ENCODE measurements at places on chromosomes 2 and 18. TPM values are rescaled to one million over a fixed set of nuclear protein-coding genes. Genes with fewer than 3 reads are reported as not detected.

DNA sequence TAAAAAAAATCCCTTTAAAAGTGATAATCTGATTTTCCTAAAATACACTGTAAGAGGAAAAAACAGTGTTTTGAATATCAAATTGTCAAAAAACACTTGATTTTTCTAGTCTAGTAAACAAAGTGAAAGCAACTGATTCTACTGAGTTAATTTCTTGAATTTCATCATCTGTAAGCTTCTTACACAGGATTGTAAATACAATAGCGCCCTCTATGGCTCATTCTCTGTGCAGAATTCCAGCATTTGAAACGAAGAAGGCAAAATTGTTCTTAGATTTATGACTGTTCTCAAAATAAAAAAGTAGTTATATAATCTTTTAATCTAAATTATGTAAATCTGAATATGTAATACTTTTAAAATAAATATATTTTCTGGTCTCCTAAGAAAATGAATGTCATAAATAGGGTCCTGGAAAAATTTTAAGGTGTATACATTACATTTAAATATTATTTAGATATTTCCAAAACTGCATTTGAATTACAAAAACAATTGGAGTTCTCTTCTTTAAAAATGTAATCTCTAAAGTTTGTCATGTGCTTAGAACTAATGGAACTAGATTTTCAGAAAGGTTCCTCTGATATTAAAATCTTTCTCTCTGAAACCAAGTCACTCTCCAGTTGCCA is 176.9 kb upstream of the MC4R start:
- no peaks in the 10 kb centered on the region for H3K36me3 ChIP-seq
- no peak overlapping the region for H3K4me3 ChIP-seq
- DNase-seq: no peak
- H3K27me3 ChIP-seq: peaks cover 19% of the 10 kb centered on the region
- no peak overlapping the region for H3K27ac ChIP-seq

DNA sequence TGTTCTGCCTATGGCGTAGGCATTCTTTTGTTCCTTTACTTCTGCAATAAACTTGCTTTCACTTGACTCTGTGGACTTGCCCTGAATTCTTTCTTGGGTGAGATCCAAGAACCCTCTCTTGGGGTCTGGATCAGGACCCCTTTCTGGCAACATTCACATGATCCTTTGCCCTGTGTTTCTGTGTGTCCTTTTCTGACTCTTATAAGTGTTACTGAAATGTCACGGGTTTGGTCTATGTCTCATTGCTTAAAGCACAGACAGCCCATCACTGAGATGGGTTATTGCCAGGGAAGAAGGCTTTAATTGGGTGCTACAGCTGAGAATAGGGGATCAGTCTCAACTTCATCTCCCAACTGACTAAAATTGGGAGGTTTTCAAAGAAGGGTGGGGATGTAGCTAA is 110.9 kb upstream of the XPO1 start:
- H3K27me3 ChIP-seq: no peaks in the 10 kb centered on the region
- no peak overlapping the region for H3K27ac ChIP-seq
- no peaks in the 10 kb centered on the region for H3K36me3 ChIP-seq
- H3K4me3 ChIP-seq: no peak overlapping the region
- no peak for DNase-seq

- peaks cover 39% of the 10 kb centered on the region for H3K36me3 ChIP-seq
- H3K27me3 ChIP-seq: no peaks in the 10 kb centered on the region
- no peak overlapping the region for H3K27ac ChIP-seq
- DNase-seq: no peak
- no peak overlapping the region for H3K4me3 ChIP-seq
These were observed 75.3 kb downstream of the TSHZ1 start for GRCh38 chr18:75285876-75286275.

DNA sequence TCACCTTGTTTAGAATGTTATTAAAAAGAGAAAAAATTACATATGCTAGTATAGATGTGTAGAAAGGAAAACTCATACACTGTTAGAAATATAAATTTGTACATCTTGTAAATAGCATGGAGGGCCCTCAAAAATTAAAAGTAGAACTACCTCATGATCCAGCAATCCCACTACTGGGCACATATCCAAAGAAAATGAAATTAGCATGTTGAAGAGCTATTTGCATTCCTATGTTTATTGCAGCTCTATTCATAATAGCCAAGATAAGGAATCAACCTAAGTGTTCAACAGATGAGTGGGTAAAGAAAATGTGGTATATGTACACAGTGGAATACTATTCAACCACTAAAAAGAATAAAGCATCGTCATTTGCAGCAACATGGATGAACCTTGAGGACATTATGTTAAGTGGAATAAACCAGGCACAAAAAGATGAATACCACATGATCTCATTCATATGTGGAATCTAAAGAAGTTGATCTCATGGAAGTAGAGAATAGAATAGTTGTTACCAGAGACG is 251.5 kb upstream of the THUMPD2 start:
- H3K4me1 ChIP-seq: no peaks in the 10 kb centered on the region
- H3K27ac ChIP-seq: no peak overlapping the region
- DNase-seq: no peak
- H3K27me3 ChIP-seq: no peaks in the 10 kb centered on the region
- no peaks in the 10 kb centered on the region for H3K36me3 ChIP-seq

DNA sequence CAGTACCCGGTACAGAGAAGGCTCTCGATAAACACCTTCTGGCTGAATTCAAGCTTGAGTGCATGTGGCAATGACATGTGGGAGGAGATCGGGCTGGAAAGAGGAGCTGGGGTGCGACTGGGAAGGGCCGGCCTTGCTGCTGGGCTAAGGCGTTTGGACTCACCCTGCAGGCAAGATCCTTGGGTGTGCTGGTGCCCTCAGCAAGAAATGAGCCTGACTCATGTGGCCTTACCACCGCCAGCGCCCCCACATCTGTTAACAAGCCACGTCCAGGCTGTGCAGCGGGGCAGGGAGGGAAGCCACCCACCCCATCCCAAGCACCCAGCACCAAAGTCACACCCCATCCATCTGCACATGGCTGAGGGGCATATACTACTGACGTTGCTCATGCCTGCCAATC is 1.3 kb downstream of the HS1BP3 start:
- no peak for DNase-seq
- peaks cover 14% of the 10 kb centered on the region for H3K36me3 ChIP-seq
- H3K4me1 ChIP-seq: peaks cover 40% of the 10 kb centered on the region
- peak overlapping the region; percentile 89 for H3K4me3 ChIP-seq
- no peaks in the 10 kb centered on the region for H3K27me3 ChIP-seq
- no peak overlapping the region for H3K27ac ChIP-seq

DNA sequence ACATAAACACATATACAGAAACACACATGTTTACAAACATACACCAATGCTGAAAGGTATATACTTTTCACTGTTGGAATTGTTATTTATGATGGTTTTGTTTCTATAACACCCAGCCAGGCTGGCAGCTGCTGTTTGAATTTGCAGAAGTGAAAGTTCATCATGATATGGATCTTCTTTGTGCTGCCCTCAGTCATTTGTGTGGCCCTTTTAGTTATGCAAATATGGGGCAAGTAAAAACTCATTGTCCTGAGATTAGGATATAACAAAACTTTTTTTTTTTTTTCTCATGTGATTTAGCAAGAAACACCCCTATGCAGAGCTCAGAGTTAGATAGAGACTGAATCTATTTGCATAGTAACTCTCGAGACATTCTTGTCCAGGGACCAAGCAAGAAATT is 714.1 kb downstream of the KCNJ3 start:
- H3K36me3 ChIP-seq: no peaks in the 10 kb centered on the region
- no peak overlapping the region for H3K27ac ChIP-seq
- no peak overlapping the region for H3K4me3 ChIP-seq
- H3K4me1 ChIP-seq: no peaks in the 10 kb centered on the region
- no peaks in the 10 kb centered on the region for H3K27me3 ChIP-seq

- H3K36me3 ChIP-seq: no peaks in the 10 kb centered on the region
- no peak overlapping the region for H3K4me3 ChIP-seq
- H3K27me3 ChIP-seq: peaks cover 44% of the 10 kb centered on the region
- no peak overlapping the region for H3K27ac ChIP-seq
- DNase-seq: no peak
These were observed 150.0 kb upstream of the ALKAL2 start for GRCh38 chr2:437756-438393.

GRCh38 chr2:138777996-138778395 is 2.2 kb downstream of the NXPH2 start:
- H3K36me3 ChIP-seq: no peaks in the 10 kb centered on the region
- no peak overlapping the region for H3K27ac ChIP-seq
- H3K27me3 ChIP-seq: peaks cover 89% of the 10 kb centered on the region
- H3K4me3 ChIP-seq: no peak overlapping the region

Gene TMSB10
- total RNA-seq: 400 TPM

DNA sequence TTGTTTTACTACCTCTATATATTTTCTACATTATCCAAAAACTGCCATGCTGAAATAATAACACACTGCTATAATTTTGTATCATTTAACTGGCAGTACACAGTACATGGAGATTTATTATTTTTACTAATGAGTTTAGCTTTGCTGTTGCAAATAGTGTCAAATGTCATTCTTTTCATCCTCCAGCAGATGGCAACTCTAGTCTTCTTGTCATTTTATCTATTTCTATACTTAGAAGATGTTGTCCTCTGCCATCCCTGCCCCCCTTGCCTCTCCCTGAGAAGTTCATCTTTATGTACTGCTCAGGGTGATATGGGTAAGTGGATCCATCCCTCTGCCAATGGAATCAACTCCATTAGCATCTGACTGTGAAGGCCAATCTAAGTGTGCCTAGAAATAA is 21.7 kb upstream of the LRRTM1 start:
- H3K4me1 ChIP-seq: peaks cover 9% of the 10 kb centered on the region
- H3K27me3 ChIP-seq: peaks cover 32% of the 10 kb centered on the region
- no peaks in the 10 kb centered on the region for H3K36me3 ChIP-seq
- no peak for DNase-seq

- H3K36me3 ChIP-seq: peaks cover 55% of the 10 kb centered on the region
- no peak overlapping the region for H3K27ac ChIP-seq
- H3K27me3 ChIP-seq: no peaks in the 10 kb centered on the region
- H3K4me3 ChIP-seq: no peak overlapping the region
These were observed 66.8 kb upstream of the DNER start for GRCh38 chr2:229780856-229781773.

Gene TUBB8B
- not detected for total RNA-seq

Gene HOXD13
- not detected for total RNA-seq

Gene TMEM178A
- 3.6 TPM for total RNA-seq

DNA sequence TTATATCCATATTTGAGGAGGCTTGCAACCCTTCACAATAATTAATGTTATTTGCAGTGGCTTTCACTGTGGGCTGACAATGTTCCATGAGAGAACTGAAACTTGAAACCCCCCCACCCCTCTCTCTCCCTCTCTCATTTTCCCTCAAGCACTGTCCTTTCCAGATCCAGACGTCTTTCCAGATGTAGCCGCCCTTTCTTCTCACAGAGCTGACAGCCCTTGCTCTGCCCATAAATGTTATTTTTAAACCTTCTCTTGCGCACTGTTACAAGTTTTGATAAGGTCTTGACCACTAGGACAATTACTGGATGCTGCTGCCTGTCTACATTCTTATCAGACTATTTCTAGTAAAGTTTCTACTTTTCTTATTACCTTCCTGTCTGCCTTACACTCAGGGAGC is 91.4 kb upstream of the LINC00305 start:
- H3K36me3 ChIP-seq: no peaks in the 10 kb centered on the region
- no peaks in the 10 kb centered on the region for H3K27me3 ChIP-seq
- no peak for DNase-seq
- H3K27ac ChIP-seq: no peak overlapping the region
- peaks cover 5% of the 10 kb centered on the region for H3K4me1 ChIP-seq
- H3K4me3 ChIP-seq: no peak overlapping the region

Gene FHL2
- 2,742 TPM for total RNA-seq

Gene ITGA6
- total RNA-seq: 42.0 TPM

GRCh38 chr2:215983581-215984351 is 29.6 kb downstream of the MREG start:
- no peaks in the 10 kb centered on the region for H3K27me3 ChIP-seq
- DNase-seq: no peak
- H3K4me3 ChIP-seq: no peak overlapping the region
- no peak overlapping the region for H3K27ac ChIP-seq

Gene CNPPD1
- 58.1 TPM for total RNA-seq

Gene DUSP19
- 11.4 TPM for total RNA-seq

DNA sequence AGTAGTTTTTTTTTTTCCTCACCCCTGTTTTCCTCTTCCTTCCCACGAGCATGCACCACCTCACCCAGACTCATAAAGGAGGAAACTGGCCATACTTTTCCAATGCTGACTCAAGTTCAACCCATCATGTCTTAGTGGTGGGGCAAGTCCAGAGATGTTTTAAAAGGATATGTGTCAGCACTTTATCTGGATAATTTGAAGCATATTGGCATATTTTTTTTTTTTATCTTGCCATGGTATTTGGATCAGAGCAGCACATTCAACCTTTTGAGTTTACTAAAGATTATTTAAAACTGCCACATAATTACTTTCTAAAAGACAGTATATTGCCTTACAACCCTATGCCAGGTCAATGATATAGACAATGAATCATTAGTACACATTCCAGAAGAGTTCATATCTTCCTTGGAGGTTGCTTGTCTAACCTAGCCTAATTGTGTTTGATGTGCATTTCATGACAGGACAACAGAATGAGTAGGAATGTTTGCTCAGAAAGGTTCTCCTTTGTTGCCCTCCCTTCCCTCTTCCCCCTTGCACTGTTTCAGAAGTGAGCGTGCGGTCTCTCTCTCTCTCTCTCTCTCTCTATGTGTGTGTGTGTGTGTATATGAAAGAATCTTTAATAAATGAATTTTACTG is 950.7 kb upstream of the FAM98A start:
- H3K36me3 ChIP-seq: no peaks in the 10 kb centered on the region
- no peak overlapping the region for H3K27ac ChIP-seq
- no peaks in the 10 kb centered on the region for H3K4me1 ChIP-seq
- DNase-seq: no peak
- no peaks in the 10 kb centered on the region for H3K27me3 ChIP-seq
- no peak overlapping the region for H3K4me3 ChIP-seq

Gene PLB1
- total RNA-seq: 2.4 TPM

DNA sequence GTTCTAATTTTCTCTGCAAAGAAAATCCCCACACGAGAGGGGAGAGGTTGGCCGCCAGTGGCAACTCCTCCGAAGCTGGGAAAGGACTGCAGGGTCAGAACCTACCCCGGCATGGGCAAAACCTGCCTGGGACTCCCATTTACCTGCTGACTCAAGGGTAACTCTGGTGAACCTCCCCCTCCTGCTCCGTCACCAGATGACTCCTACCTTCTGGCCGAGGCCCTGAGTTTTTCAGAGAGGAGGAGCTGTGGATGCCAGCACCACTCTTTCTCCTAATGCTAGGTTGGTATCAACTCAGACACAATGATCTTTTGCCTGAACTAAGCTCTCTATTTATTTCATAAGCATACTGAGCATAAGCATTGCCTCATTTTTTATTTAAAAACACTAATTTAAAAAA is 96.6 kb downstream of the ALPK2 start:
- H3K36me3 ChIP-seq: peaks cover 3% of the 10 kb centered on the region
- H3K27ac ChIP-seq: peak overlapping the region; percentile 50
- H3K4me1 ChIP-seq: peaks cover 22% of the 10 kb centered on the region
- no peak for DNase-seq

All from left ventricle myocardium inferior (tissue), 1 donor.